ENCODE measurements at places on chromosomes 6 and 20. TPM values are rescaled to one million over a fixed set of nuclear protein-coding genes. Genes with fewer than 3 reads are reported as not detected.

PGC gene
- total RNA-seq: 4,380 TPM

HLA-DPB1 gene
- 248 TPM for total RNA-seq

GZF1 gene
- total RNA-seq: 16.4 TPM

VWA7 gene
- total RNA-seq: 4.0 TPM

CDH4 gene
- 0.20 TPM for total RNA-seq

TMEM244 gene
- total RNA-seq: not detected

HLA-DQA1 gene
- 476 TPM for total RNA-seq

LYRM4 gene
- total RNA-seq: 5.8 TPM

PRPH2 gene
- 1.3 TPM for total RNA-seq

FKBP1C gene
- not detected for total RNA-seq

- DNase-seq: no peak
- no peaks in the 10 kb centered on the region for H3K4me1 ChIP-seq
- H3K4me3 ChIP-seq: no peak overlapping the region
These were observed 10.2 kb downstream of the SYNDIG1 start for GRCh38 chr20:24479595-24479994.

- no peaks in the 10 kb centered on the region for H3K27me3 ChIP-seq
- no peak overlapping the region for H3K27ac ChIP-seq
- peaks cover 33% of the 10 kb centered on the region for H3K4me1 ChIP-seq
- DNase-seq: no peak
- H3K4me3 ChIP-seq: peak overlapping the region; percentile 67
- no peaks in the 10 kb centered on the region for H3K36me3 ChIP-seq
These were observed 1.1 kb downstream of the SNPH start for GRCh38 chr20:1267161-1267560.

DNA sequence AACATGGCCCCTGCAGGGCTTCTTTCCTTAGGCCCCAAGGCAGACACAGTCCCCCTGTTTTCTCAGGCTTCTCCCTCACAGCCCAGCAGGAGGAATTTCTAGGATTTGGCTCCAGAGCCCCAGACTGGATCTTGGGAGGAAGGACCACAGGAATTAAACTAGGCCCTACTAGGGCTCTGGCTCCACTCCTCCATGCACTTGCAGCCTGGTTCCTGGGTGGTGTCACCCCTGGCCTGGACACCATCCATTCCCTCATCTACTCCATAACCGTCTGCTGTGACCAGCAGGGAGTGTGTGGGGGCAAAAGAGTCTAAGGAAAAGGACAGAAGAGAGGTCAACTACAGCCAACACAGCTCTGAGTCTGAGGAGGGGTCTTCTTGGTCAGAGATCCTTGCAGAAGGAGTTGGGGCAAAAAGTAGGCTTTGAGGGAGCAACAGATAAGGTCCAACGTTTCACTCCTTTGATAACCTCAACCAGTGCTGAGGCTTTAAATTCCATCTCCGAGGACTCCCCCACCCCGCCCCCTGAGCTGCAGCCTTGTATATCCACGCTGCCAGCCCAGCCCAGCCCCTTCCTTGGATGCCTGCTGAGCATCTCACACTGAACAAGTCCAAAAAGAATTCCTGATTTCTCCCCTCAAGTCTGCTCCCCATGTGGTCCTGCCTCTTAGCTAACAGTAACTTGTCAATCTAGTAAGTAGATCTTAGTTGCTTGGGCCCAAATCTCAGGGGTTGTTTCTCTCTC is 27.9 kb upstream of the SPDEF start:
- H3K4me1 ChIP-seq: no peaks in the 10 kb centered on the region
- H3K27me3 ChIP-seq: no peaks in the 10 kb centered on the region
- H3K4me3 ChIP-seq: no peak overlapping the region

DNA sequence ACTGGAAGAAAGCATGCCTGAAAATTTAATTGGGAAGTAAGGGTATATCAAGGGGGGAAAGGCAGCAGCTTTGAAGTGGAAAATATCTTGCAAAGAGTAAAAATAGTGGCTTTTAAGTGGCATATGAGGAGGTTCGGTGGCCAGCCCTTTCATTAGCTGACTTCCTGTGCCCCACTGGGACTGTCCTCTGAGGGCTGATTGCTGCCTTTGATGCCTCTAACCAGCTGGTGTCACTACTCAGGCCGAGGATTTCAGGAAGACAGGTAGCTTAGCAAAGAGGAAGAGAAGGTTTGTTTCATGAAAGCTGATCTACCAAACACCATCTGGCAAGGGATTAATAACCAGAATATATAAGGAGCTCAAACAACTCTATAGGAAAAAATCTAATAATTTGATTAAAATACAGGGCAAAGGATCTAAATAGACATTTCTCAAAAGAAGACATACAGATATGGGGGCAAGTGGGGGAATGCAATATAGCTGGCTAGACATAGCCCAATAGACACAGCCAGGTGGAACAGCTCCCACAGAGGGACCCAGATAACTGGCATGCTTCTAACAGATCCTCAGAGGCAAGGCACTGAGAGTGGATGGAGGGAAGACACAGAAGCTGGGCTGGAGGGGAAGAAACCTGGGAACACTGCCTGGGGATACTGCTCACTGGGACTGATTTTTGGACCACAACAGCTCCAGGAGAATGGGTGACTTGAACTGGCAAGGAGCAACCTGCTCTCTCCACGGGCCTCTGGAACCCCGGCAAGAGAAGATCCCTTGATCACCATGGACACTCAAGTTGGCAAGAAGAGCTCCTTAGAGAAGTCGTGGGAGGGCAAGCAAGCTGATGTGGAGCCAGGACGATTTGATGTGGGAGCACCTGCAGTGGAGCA is 33.2 kb downstream of the CCN2 start:
- H3K4me1 ChIP-seq: no peaks in the 10 kb centered on the region

DNA sequence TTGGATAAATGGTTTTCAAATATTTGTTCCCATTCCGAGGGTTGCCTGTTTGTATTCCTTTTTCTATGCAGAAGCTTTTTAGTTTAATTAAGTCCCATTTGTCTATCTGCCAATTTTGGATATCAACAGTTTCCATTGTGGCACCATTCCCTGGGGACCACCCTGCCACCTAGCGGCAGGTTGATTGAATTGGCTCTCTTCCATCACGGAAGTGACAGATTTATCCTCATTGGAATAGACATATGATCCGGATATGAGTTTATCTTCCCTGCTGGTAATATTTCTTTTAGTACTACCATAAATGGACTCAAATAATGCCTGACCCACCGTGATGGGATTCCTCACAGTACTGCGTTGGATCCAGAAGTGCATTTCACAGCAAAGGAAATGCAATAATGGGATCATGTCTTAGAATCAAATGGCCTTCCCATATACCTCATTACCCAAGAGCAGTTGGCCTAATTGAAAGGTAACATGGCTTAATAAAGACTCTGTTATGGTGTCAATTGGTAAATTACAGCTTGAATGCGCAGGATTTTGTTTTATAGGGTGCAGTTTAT is 327.0 kb downstream of the BMP2 start:
- no peaks in the 10 kb centered on the region for H3K27me3 ChIP-seq
- H3K4me1 ChIP-seq: no peaks in the 10 kb centered on the region
- no peak overlapping the region for H3K4me3 ChIP-seq
- peak; percentile 31 for DNase-seq
- H3K27ac ChIP-seq: no peak overlapping the region

DNA sequence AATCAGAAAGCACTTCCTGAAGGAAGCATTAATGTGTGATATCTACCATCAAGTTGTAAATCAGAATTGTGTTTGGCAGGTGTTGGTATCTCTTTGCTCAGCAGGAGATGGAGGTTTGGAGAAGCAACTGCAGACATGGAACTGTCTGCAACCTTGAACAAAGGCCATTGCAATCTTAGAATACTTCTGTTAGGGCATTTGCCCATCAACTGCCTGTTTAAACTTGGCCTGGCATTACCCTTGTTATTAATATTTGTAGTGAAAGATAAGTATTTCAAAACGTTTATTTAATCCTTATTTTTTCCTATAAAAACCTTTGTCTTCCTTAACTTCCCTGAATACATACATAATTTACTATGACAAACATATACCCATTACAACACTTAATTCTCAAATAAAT is 14.1 kb downstream of the GSTA5 start:
- H3K36me3 ChIP-seq: no peaks in the 10 kb centered on the region
- no peak overlapping the region for H3K4me3 ChIP-seq
- no peaks in the 10 kb centered on the region for H3K27me3 ChIP-seq
- DNase-seq: no peak
- no peak overlapping the region for H3K27ac ChIP-seq

DNA sequence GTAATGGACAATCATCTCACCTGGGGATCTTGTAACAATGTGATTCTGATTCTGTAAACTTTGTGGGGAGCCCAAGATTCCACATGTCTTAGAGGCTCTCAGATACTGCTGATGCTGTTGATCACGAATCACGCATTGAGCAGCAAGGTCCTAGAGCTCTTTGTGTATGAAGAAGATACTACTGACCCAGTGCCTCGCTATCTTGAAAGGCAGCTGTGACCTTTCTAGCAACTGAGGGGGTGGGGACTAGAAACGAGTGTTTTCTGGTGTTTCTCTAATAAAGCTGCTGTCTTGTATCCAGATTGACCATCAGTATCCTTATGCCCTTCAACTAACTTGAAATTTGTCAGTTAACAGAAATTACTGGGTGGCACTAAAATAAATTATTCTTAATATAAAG is 142.9 kb downstream of the MTHFD1L start:
- peaks cover 25% of the 10 kb centered on the region for H3K4me1 ChIP-seq
- H3K27me3 ChIP-seq: no peaks in the 10 kb centered on the region
- no peak for DNase-seq
- H3K27ac ChIP-seq: no peak overlapping the region
- H3K4me3 ChIP-seq: no peak overlapping the region
- no peaks in the 10 kb centered on the region for H3K36me3 ChIP-seq

GRCh38 chr20:45341939-45342854 is 6.0 kb downstream of the SDC4 start:
- DNase-seq: peak; percentile 77
- peak overlapping the region; percentile 91 for H3K27ac ChIP-seq

DNA sequence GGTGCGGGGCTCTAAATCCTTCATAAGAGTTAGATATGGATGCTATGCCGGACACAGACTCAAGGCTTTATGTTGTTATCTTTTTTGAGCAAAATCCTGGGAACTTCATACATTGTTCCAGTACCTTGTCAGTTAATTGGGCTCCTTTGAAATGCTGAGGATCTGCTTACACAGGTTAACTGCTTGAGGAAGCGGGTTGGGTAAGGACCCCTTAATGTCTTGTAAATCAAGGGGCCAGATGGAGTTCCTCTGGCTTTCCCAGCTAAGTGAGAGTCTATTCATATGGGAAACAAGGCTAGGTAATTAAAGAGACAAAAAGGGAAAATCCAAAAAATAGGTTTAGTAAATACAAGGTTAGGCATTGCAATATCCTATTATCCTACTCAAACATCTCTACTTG is 141.5 kb downstream of the OR2B2 start:
- peaks cover 10% of the 10 kb centered on the region for H3K4me1 ChIP-seq
- H3K4me3 ChIP-seq: no peak overlapping the region
- H3K36me3 ChIP-seq: no peaks in the 10 kb centered on the region
- H3K27ac ChIP-seq: no peak overlapping the region

DNA sequence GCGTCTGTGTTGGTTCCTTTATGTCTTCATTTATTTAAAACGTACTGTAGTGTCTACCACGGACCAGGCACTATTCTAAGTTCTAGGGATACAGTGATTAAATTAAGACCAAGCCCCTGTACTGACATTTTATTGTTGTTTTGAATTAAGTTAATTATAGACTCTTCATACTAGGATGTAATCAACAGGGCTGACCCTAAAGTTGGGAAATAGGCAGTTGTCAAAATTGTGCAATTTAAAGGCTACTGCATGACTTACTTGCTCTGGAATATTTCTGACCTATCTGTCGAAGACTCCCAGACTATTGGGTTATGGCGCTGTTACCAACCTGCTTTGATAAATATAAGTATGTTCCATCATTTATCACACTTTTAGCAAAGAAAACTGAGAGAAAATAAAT is 6.7 kb downstream of the MYO6 start:
- H3K27me3 ChIP-seq: no peaks in the 10 kb centered on the region
- DNase-seq: no peak
- H3K4me3 ChIP-seq: no peak overlapping the region
- H3K27ac ChIP-seq: no peak overlapping the region
- peaks cover 17% of the 10 kb centered on the region for H3K4me1 ChIP-seq

DNA sequence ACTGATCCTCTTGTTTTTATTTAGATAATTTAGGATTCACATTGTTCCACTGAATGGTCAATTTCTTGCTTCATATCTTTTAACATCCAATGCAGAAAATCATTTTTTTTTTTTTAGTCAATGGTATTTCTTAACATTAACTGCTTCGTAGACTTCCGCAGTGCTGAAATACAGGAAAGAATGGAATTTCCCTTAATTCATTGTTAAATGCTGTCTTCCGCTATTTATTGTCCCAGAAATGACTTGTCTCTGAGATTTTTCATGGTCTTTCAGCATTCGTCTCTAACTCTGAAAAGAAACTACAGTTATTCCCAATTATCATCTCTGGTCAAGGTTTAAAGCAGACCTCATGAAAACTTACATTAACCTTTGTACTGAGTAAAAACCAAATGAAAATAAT is 1029.1 kb upstream of the MANEA start:
- no peaks in the 10 kb centered on the region for H3K4me1 ChIP-seq
- H3K36me3 ChIP-seq: no peaks in the 10 kb centered on the region
- no peaks in the 10 kb centered on the region for H3K27me3 ChIP-seq

GRCh38 chr20:34896086-34896621 is 19.7 kb downstream of the ACSS2 start:
- H3K4me1 ChIP-seq: peaks cover 18% of the 10 kb centered on the region
- no peaks in the 10 kb centered on the region for H3K27me3 ChIP-seq
- H3K36me3 ChIP-seq: no peaks in the 10 kb centered on the region
- H3K4me3 ChIP-seq: no peak overlapping the region
- no peak for DNase-seq

- no peaks in the 10 kb centered on the region for H3K27me3 ChIP-seq
- no peaks in the 10 kb centered on the region for H3K4me1 ChIP-seq
- no peak overlapping the region for H3K4me3 ChIP-seq
- DNase-seq: no peak
- H3K27ac ChIP-seq: no peak overlapping the region
These were observed 67.1 kb downstream of the ESF1 start for GRCh38 chr20:13717631-13718044.

- no peak overlapping the region for H3K4me3 ChIP-seq
- DNase-seq: no peak
- no peaks in the 10 kb centered on the region for H3K36me3 ChIP-seq
- H3K27me3 ChIP-seq: no peaks in the 10 kb centered on the region
These were observed 74.3 kb downstream of the ARMC2 start for GRCh38 chr6:108922499-108922898.

DNA sequence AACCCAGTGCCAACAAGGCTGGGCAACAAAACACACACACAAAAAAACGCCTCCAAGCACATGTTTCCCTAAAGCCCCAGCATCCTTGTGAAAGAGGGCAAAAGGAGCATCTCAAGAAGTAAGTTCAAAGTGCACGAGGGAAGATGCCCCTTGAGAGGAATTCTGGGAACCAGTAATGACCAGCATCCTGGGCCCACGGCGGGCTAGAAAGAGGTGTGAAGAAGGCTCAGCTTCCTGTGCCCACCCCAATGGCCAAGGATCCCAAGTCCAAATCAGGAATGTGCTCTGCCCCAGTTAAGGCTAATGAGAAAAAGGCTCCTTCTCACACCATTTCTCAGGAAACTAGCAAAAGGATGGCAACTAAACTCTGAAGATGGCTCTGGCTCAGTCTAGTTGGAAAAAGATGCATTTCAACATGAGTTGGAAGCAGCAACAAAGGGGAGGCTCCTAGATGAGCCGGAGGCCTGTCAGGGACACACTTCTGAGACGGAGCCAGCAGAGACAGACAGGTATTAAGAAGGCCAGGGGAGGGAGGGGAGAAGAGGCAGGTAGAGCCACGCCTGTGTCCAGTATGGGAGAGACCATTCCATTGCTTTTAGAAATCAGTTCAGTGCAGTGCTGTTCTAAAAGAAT is 3.2 kb downstream of the RIMS4 start:
- H3K27ac ChIP-seq: no peak overlapping the region
- peaks cover 6% of the 10 kb centered on the region for H3K4me1 ChIP-seq
- no peak for DNase-seq
- no peak overlapping the region for H3K4me3 ChIP-seq
- H3K27me3 ChIP-seq: no peaks in the 10 kb centered on the region

Measured in upper lobe of left lung (tissue), 6 donors.